ENCODE measurements at places on chromosomes 5 and 9.

DNA sequence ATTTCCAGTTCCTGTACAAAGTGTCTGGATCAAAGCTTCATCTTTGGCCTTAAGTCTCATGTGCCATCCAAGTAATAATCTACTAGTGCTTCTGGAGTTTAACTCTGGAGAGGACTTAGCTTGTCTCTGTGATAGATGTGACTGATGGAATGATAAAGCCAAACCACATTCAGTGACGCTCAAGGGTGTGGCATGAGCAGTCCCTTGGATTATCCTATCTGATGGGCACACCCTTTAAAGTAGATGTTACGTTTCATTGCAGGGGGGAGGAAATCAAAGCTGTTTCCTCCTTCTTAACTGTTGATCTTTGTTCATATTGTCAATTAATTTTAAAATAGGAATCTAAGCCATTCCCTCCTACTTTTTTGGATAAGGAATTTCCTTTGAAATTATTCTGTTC lies 8.5 kb upstream of the EGFLAM start:
- no peak for DNase-seq

- no peak for DNase-seq
Measured at GRCh38 chr5:136886608-136887007, 521.3 kb upstream of the TRPC7 start.

DNA sequence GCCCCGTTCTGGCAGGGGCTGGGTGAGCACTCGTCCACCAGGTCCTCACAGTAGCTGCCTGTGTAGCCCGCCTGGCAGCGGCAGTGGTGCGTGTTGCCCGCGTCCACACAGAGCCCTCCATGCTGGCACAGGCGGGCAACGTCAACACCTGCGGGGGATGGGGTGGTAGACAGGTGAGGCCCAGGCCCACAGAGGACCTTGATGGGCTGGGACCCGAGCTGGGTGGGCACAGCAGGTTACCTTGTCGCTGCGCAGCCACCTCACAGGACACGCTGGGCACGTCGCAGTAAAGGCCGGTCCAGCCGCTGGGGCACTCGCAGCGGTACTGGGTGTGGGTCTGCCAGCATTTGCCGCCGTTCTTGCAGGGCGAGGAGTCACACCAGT lies 25.1 kb upstream of the SEC16A start:
- no peak for DNase-seq

- DNase-seq = no peak
Measured at GRCh38 chr9:3495855-3496254, 29.9 kb downstream of the RFX3 start.

DNA sequence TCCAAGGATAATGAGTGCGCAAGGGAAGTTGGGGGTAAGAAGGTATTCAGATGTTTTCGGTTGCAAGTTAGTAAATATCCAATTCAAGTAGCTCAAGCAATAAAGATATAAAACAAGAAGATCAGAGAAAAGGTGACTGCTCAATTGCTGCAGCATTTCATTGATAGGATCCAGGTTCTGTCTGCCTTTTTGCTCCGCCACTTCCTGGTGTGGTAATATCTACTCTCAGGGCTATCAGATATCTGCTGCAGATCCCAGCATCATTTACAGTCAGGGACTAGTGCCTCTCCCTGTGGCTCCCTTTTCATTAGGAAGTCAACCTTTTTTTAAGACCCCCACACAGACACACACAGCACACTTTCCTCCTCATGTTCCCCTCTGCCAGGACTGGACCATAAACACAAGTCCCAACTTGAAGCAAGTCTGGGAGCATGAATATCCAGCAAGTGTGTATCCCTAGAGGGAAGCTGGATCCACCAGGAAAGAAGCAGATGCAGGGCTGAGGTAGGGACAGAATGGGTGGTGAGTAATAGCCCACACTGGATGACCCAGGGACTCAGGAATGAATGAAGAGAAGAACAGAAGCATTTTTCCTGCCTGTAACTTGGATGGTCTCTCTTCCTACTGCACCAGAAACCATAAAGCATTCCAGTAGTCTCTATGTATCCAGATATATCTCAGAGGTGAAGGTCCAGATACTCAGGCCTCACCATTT lies 53.7 kb downstream of the ZNF622 start:
- no peak for DNase-seq

DNA sequence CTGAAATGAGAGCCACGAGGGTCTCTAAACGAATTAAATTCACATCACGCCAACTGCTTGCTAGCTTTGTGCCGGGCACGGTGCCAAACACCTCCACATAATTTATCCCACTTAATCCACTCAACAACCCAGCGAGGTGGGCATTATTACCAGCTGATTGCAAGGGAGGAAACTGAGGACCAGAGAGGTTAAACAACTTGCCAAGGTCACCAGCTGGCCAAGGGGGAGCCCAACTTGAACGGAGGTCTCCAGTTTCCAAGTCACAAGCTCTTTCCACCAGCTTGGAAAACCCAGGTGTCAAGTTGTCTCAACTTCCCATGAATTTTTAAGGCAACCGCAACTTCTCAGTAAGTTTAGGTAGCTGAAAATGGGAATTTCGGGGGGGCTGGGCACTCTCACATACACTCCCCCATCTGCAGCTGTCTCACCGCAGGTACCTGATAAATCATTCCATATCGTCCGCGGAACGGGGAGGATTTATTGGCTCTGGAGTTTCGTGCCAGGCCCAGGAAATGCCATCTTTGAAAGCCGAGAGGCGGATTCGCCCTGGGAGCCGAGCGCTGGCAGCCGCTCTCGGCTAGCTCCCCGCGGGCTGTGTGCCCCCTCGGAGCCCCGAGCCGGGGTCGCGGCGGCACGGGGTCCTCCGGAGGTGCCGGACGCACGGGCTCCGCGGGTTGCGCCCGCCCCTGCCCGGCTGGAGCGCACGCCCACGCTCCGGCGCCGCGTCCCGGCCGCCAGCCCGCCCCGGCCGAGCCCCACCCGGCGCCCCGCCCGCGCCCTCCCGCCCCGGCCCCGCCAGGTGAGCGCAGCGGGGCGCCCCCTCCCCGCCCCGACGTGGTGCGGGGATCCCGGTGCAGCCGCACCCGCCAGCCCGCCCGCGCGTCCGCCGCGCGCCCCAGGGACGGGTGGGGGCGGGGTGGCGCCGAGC lies 617 bp downstream of the PTPN3 start:
- DNase-seq = peak; percentile 30

DNA sequence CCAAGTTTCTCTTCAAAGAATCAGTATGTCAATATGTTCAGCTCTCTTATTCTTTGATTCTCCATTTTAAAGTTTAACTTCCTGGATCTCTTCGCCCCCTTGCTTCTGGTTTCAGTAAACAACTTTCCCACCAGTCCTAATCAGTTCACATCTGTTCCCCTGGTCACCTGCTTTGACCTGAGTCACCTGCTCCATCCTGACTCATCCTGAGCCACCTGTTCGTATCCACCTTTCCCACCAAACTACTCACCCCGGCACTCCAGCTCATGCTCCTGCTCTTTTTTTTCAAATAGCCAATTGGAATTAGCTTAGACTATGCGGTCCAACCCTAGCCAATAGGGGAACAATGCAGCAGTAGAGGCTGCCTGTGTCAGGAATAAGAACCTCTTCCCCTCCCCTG lies 23.6 kb upstream of the CSF1R start:
- no peak for DNase-seq

GRCh38 chr5:130316971-130317680 lies 412.9 kb downstream of the CHSY3 start:
- no peak for DNase-seq

GRCh38 chr5:31366941-31367340 lies 165.0 kb downstream of the DROSHA start:
- no peak for DNase-seq

DNA sequence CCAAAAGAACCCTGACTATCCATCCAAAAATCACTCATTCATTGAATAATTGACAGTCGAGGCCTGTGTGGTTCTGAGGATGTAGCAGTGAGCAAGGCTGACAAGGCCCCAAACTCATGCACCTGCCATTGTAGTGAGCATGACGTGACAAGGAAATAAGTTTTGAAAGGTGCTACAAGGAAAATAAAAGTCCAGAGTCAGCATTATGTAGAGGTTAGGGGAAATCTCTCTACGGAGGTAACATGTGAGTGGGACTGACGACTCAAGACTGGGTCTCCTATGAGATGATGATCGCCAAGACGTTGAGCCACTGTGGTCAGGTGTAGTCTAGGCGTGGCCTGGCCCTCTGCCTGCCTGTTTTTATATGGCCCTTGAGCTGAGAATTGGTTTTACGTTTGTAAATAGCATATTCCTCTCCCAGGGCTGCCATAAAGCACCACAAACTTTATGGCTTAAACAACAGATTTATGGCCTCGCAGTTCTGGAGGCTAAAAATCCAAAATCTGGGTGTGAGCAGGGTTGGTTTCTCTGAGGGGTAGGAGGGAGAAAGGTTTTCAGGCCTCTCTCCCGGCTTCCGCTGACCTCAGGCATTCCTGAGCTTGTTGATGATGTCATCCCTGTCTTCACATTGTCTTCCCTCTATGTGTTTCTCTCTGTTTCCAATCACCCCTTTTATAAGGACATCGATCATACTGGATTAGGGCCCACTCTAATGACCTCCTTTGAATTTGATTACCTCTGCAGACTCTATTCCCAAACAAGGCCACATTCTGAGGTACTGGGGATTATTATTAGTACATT lies 206.4 kb upstream of the EGFLAM start:
- no peak for DNase-seq

All from LNCaP clone FGC (cell line).